ENCODE measurements at places on chromosomes 6 and 20.

DNA sequence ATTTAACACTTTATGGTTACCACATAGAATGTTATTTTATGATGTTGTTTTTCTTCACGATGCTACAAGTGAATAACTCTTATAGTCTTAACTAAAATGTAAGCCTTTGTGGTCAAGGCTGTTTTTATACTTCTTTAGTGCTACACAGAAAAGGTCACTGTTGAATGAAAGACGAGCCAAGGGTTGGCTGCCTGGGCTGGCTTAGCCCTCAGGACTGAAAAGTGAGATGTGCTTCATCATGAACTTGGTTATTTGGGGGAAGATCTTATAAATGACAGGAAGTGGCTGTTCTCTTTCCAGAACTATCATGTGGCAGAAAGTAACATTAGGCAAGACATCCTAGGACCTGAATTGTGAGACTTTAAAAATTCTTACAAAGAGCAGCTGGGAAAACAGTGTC is 404.0 kb downstream of the BTBD3 start:
- no peak for DNase-seq

DNA sequence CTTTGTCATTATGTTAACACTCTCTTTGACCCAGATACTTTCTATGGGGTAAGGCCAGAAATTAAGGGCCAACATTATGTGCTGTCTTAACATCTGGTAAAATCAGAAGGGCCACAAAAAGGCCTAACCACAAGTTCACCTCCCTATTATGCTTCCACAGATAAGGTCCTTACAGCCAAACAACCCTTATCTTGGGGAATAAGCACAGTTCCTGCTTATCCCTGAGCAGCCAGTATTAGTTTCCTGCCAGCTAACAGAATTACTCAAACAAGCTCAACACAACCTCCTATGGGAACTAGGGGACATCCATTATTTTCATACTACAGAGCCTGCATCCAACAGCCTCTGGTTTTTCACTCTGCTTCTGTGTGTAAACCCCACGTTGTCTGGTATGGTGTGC is 724.8 kb downstream of the HACE1 start:
- no peak for DNase-seq

GRCh38 chr6:3227363-3228045 is at the start of gene TUBB2B:
Gene TUBB2B, minus strand, starts transcription at chr6:3227653. Its CDS starts 110 bp downstream, at chr6:3227543.
- no peak for DNase-seq

- DNase-seq, result no peak
Measured at GRCh38 chr6:138206862-138207261, 11.4 kb downstream of the PBOV1 start.

- no peak for DNase-seq
Measured at GRCh38 chr20:44222633-44223368, 12.2 kb upstream of the OSER1 start.

DNA sequence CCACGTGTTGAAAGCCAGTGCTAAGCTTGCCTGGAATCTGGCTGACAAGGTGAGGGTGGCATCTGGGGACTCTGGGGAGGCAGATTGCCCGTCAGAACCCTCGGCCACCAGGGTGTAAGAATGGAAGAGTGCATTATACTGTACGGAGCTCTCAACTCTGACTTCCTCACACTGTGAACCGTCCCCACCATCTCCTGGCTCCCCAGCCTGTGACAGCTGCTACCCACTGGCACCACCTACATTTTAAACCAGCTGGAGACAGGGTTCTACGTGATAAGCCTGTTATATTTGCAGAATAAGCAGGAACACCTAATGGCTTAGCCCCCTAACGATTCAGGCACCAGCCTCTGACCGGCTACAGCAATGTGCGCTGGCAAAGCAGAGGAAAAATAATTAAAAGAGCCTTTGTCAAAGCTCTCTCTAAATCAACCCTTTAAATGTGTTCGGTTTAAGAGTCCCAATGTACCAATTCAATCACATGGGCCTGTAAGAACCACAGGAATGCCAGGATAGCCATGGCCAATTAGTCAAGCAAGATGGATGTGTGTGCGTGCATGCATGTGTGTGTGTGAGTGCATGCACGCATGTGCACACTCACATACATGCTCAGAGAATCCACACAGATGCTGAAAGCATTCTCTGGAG is 89.1 kb upstream of the TAB2 start:
- DNase-seq, result no peak

DNA sequence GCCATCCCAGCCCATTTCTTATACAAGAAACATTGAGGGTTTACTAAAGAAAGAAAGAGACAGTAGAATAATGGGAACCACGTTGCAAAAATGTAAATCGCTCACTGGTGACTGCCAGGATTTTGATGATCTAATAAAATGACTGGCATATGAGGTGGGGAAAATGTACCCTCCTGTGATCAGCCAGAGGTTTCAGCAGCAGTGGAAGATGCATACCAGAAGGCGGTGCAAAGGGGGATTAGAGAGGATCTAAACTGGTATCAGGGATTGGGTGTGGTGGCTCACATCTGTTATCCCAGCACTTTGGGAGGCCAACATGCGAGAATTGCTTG is 60.8 kb upstream of the DDR1 start:
- no peak for DNase-seq

DNA sequence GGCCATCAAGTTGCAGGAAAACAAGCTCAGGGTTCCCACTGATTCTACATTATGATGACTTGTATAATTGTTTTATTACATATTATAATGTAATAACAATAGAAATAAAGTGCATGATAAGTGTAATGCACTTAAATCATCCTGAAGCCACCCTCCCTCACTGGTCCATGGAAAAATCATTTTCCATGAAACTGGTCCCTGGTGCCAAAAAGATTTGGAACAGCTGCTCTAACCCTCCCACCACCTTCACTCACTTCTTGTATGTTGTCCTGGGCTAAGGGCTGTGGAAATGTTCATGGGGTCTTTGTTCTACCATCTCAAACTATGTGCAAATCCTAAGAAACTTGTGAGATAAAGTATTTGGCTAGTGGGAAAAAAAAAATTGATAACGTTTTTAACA is 133.8 kb downstream of the LRRC1 start:
- no peak for DNase-seq

- DNase-seq, result no peak
Measured at GRCh38 chr6:26475823-26476729, 18.3 kb downstream of the BTN2A1 start.

GRCh38 chr20:731891-732560 is 36.3 kb downstream of the SLC52A3 start:
- DNase-seq, result no peak

DNA sequence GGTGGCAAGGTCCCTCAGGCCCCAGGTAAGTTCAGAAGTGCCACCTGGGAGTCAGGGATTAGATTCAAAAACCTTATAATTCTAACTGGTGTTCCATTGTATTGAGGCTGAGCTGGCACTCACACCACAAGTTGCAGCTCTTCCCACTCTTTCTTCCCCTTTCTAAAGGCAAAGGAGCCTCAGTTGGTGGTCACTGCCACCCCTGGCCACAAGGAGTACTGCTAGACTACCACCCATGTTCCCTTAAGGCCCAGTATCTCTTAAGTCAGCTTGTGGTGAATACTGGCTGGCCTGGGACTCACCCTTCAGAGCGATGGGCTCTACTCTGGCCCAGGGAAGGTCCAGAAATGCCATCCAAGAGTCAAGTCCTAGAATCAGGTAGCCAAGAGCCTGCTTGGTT is 421.1 kb upstream of the KHDRBS2 start:
- no peak for DNase-seq

- DNase-seq, result no peak
Measured at GRCh38 chr6:27839626-27840475, 72.3 kb downstream of the OR2B2 start.

GRCh38 chr6:37260444-37260843 is 2.5 kb upstream of the TMEM217 start:
- DNase-seq, result no peak

GRCh38 chr6:14499309-14499708 is 381.7 kb downstream of the CD83 start:
- no peak for DNase-seq

DNA sequence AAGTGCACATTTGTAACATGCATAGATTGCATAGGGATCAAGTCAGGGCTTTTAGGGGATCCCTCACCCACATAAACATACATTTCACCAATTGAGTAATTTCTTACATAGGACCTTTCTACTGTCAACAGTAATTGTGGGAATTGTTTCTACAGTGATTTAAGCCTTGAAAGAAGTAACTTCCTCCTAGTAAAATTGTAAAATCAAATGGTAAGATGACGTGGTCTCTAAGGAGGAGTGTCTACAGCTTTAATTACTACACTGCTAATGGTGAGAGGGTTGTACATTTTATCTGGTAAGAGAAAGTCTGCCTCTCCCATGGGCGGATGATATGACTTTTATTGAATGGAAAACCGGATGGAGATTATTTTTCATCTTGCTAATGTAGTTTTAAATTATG is 98.0 kb downstream of the RPP40 start:
- no peak for DNase-seq

- DNase-seq, result no peak
Measured at GRCh38 chr6:74782346-74782745, 423.5 kb downstream of the COL12A1 start.

DNA sequence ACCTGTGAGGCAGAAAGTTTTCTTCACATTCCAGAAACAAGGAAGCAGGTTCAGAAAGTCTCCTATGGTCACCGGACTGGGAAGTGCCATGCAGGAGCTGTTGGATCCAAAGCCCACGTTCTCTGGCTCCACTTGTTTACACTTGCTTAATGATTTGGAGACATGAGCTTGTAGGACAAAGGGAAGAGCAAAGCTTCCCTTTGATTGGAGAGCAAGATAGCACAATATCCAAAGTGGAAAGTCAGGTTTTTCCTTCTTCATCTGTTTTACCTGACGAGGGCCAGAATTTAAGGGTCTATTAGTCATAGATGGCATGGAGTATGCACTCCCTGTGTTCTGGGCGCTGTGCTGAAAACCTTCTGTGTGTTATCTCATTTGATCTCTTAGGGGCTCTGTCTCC is 81.2 kb downstream of the PDE7B start:
- DNase-seq, result no peak

GRCh38 chr6:31349301-31349700 is 7.7 kb downstream of the HLA-B start:
- DNase-seq, result no peak

DNA sequence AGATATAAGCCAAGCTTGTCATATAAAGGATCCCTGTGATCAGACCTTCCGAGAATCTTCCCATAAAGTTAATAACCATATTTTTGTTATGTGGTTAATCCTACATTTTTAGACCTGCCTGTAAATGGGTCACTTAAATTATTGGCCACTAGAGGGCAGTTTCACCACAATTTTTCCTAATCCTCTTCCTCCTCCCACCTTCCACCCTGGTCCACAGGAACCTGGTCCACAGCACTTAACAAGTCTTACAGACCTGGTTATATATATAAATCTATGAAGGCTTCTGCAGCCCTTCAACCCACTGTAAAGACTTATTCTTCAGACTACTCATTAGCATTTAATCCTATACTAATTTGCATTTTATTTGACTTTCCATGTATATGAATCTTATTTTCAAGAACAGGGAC is 28.3 kb downstream of the MRS2 start:
- no peak for DNase-seq

GRCh38 chr6:36786055-36786675 is 53.1 kb downstream of the CPNE5 start:
- no peak for DNase-seq

GRCh38 chr6:40437631-40438030 is 149.5 kb downstream of the LRFN2 start:
- DNase-seq, result no peak

DNA sequence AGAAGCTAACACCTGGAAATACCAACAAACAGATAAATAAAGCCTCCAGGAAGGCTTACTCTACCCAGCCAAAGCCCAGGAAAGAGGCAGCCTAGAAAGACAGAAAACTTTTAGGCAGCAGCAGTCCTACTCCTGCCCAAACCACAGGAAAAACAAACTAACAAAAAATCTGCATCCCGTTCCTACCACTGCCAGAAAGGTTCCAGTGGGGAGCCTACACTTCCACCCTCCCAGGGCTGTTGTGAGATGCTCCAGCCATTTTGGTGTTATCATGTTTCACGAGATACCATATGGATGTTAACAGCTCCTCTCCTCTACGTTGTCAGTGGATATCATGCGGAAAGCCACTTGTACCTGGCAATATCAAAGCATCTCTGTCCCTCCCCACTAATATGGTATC is 336.7 kb upstream of the PRND start:
- DNase-seq, result no peak

DNA sequence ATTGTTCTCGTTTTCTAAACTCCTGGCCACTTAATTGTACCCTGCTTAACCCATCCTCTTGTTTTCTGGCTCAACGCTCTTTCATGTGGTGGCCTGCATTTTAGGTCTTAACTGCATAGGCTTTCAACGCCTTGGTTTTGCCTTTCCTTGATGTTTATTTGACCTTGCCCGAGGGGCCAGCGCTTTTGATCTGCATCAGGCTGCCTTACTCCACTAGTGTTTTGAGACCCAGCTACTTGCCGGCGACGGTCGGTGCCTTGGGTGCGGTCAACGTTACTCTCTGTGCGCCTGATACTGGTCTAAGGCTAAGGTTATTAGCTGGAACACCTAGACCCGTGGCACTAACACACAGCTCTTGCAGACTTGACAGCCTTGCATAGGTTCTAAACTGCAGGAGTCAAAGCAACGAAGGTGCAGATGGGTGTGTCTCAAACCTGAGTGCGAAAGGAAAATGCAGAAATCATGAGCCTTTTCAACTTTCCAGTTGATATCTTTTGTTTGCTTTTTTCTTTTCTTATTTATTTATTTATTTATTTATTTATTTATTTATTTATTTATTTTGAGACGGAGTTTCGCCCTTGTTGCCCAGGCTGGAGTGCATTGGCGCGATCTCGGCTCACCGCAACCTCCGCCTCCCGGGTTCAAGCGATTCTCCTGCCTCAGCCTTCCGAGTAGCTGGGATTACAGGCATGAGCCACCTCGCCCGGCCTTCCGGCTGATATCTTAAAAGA is 138.8 kb downstream of the HFE start:
- no peak for DNase-seq

DNA sequence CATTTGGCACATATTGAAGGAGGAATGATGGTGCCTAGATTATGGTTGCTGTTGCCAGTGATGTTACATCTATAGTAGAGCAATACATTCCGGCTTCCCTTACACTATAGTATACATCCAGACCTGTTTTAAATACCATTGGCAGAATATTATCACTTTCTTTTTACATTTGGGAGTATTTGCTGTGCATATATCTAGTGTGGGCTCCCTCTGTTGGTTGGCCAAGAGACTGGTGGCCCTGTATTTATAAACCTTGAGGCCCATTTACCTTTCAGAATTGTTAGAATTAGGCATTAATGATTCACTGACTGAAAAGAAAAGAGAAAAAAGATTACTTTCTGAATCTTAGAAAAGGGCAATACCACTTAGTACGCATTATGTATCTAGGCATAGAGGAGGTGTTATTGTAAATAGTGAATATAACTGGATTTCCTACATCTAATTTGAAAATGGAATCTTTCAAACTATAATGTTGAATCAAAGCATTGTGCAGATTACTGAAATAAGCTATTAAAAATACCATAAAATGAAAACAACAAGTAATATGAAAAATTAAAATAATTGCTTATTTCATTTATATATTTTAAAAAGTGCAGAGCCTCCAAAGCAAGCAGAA is 628.8 kb upstream of the MAN1A1 start:
- DNase-seq, result no peak

- no peak for DNase-seq
Measured at GRCh38 chr20:21302664-21303060, 469 bp upstream of the XRN2 start.

- no peak for DNase-seq
Measured at GRCh38 chr6:147116056-147116455, 88.2 kb upstream of the STXBP5 start.

All from suprapubic skin (tissue), 4 donors.